ENCODE measurements at places on chromosomes 7 and 10.

GRCh38 chr7:135193615-135194081 is 17.7 kb downstream of the WDR91 start:
- DNase-seq: no peak

DNA sequence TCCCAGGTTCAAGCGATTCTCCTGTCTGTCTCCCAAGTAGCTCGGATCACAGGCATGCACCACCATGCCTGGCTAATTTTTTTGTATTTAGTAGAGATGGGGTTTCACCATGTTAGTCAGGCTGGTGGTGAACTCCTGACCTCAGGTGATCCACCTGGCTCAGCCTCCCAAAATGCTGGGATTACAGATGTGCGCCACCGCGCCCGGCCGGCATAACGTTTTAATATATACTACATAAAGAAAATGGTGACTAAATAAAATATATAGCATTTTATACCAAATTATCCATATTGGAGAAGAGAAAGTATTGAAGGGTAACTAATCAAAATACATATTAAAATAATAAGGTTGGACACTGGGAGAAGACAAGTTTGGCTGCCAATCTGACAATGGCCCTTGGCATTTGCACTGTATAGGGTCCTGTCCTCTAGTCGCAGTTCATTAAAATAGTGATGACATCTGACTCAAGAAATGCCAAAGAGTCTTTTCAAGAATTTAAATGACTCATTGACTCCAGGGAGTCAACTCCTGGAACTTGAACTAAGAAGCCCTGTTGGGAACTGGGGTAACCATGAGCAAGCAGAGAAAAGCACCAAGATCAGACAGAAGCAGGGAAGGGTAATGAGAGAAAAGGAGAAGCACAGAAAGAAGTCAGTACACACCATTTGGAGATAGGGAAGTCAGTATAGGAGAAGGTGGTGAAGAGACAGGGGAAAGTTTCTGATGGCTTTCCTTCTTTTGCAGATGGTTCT is 91.1 kb downstream of the CH25H start:
- no peak for DNase-seq

DNA sequence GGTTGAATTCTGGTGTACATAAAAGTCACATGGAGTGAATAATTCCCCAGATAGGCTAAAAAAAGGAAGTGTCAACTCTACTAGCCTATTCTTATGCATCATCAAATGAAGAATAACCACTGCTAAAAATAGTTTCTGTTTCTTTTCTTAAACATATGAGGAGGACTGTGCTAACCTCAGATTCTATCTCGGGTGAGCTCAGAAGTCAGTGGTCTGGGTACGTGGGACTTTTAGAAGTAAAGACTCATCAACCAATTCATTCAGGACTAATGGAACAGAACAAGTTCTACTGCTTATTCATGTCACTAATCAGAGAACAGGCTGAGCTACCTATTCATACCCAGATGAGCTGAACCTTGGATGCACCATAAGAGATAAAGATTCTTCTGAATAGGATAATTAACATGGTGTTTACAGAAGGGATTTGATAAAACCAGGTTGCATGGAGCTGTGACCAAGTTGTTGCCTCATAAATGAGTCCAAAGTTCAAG is 9.5 kb upstream of the ASAH2 start:
- DNase-seq: no peak

DNA sequence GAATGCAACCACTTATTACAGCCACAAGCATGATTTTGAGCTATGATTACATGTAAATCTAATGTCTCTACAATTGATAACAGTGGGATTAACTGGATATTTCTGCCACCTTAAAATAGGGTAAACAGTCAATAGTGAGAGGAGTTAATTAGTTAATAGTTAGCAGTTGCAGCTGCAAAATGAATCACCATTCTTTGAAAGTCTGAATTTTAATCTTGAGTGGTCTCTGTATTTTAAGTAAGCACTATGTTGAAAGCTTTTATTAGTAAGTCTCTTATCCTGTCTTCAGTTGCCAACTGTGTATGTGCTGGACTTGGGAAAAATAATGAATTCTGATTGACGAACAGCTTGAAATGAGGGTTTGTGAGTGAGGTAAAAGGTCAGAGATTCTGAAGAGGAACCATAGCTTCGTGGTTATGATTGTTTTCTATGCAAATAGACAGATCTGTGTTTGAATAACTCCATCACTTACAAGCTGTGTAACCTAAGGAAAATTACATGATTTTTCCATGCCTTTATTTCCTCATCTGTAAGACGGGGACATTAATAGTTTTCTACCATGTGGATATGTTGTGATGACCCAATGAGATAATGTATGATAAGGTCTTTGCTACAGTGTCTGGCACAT is 75.2 kb downstream of the RNLS start:
- DNase-seq: no peak

DNA sequence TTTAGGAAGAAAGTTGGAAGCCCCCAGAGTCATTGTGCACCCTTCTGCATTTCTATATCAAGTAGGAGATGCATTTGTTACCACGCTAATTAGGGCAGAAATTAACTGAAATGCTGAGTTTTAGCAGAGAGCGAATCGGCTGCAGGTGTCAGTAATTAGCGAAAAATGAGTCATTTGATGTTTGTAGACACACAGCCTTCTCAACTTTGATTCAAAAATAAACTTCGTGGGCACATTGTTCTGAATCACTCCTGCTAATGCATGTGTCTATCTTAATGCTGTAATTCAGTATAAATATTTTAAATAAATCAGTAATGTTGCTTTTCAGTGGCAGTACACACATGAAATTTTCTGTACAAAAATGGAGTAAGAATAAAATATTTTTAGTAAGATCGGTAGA is 109.5 kb upstream of the CARD11 start:
- no peak for DNase-seq

- no peak for DNase-seq
These were observed 52.7 kb downstream of the DENND11 start for GRCh38 chr7:141649137-141649864.

GRCh38 chr10:103459615-103460014 is 915 bp upstream of the CALHM1 start:
- no peak for DNase-seq

DNA sequence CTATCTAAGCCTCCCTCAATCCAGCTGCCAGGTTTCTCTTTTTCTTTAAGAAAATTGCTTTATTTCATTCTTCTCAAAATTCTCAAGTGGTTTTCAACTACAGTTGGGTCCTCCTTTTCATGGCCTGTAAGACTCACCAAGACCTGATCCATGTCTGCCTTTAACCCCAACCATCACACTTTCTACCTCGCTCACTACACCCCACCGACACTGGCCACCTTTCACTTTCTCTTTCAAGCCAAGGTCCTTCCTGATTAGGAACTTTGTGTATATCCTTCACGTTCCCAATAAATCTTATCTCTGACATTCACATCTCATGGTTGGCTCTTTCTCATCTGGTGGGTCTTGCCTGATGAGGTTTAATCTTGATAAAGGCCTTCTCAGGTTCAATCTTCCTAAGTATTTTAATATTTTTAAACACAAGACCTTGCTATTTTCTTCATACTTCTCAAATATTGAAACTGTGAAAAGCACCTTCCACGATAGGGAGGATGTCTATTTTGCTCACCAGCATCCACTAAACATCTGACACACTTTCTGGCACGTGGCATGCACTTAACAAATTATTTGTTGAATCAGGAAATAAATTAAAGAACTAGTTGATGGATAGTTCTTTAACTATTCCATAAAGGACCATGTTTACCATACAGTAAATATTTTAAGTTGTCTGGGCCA is 624.8 kb downstream of the GRID1 start:
- DNase-seq: no peak

- no peak for DNase-seq
These were observed 23.5 kb downstream of the SGCE start for GRCh38 chr7:94632338-94633013.

GRCh38 chr10:7412928-7413282 is 2.1 kb upstream of the SFMBT2 start:
- no peak for DNase-seq

GRCh38 chr7:81005254-81005653 is 86.4 kb upstream of the SEMA3C start:
- DNase-seq: no peak

DNA sequence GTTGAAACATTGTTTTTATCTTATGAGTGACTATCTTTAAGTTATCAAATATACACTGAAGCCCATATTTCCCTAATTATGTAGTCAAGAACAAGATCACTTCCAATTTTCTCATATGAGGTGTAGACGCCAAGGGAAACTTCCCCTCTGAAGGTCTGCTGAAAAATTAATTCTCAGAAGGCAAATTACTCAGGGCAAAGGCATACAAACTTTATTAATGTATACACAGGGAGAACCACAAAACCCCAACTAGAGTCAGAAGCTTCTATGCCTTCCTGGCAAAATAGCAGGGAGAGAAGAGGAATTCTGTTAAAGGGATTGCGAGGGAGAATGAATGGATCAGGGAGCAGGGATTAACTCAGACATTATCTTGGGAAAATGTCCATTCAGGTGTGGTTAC is 83.4 kb downstream of the DOCK4 start:
- DNase-seq: no peak

- no peak for DNase-seq
These were observed 4.6 kb downstream of the NKX2-3 start for GRCh38 chr10:99537086-99537988.

DNA sequence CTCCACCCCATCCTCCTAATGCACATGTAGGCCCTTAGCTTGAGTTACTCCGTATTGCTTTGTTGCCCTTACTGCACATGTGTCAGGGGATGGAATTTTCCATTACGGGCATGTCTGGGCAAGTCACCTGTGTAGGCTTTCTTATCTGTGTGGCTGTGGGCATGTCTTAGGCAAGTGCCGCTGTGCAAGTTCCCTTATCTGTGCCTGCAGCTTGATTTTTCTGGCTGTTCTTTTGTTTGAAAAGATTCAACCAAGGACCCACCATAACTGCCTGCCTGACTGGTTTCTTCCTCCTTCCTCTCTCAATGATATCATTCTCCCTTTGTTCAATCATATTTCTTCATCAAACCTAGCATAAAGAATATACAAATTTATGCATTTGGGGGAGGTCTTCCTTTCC is 88.5 kb downstream of the AKR1D1 start:
- no peak for DNase-seq

DNA sequence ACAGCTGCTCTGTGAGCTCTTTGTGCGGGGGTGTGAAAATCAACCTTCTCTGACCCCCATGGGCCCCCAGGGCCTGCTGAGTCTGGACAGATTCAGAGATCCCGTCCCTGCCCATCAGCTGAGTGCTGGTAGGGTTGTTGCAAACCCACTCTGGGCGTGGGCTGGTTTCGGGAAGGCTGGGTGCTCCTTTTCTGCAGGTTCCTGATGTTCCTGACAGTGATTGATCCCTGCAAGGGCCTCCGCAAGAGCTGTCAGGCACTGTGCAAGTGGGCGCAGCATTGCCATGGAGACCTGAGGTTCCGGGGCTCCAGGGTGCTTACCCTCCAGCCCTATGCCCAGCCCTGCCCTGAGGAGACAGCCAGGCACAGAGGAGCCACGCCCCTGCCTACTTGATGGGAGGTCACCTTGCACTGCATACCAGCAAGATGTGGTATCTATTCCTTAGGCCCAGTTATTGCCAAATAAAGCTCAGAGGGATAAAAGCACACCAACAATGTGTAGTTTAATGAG is 44.3 kb upstream of the INPP5A start:
- DNase-seq: no peak

DNA sequence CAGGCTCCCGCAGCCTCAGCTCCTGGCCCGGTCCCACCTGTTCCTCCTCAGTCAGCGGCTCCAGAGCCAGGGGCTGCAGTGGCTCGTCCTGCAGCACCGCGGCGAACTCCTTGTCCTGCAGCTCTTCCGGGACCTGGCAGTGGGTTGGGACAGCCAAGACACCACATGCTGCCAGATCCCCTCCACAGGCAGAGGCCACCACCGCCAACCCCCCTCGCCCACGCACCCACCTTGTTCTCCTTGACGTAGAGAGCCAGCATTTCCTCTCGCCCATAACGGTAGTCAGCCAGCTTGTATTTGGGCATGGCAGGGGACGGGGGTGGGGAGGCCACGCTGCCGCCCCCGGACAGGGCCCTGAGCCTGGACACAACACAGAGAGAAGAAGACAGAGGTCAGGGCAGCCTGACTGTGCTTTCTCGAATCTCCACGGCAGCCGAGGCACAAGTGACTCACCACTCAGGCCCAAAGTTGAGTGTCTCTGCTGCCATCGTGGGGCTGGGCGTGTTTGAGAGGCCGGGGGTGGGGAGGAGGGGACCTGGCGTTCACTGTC is 6.2 kb downstream of the GIGYF1 start:
- DNase-seq: no peak

DNA sequence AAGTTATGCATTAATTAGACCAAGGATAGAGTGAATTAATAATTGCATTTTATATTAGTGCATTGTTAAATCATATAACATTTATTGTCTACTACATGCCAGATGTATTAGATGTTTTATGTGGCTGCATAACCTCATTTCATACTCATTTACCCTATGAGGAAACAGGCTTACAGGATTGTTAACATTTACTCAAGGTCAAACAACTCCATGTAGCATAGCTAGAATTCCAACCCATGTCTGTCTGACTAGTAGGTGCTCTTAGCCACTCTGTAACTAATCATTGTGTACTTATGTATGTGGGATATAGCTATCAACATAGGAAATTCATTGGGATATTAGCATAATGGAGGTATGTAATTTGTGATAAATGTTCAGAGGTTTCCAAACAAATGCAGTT is 46.3 kb downstream of the PHYHIPL start:
- DNase-seq: no peak

GRCh38 chr10:52451817-52452216 is 137.7 kb downstream of the DKK1 start:
- no peak for DNase-seq

GRCh38 chr10:124313374-124313773 is 105.3 kb downstream of the OAT start:
- no peak for DNase-seq

- no peak for DNase-seq
These were observed 588.6 kb upstream of the LRRTM3 start for GRCh38 chr10:66337211-66337610.

GRCh38 chr10:15181576-15182156 is 13.2 kb upstream of the NMT2 start:
- DNase-seq: no peak

DNA sequence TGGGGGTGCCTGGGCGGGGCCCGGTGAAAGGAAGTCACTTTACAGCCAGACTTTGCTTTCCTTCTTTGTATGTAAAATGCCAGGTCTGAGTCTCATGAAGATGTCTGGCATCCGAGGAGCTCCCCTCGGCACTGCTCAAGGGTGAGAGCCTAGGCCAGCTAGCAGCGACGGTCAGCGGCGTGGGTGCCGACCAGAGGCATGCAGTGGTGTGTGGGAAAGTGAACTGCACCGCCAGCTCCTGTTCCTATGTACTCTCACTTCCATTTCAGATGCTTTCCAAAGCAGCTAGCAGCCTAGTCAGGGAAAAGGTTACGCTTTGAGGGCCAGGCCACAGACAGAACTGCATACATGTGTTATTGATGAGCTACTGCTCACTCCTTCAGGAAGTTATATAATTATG is 172.8 kb downstream of the ZMYND11 start:
- no peak for DNase-seq

DNA sequence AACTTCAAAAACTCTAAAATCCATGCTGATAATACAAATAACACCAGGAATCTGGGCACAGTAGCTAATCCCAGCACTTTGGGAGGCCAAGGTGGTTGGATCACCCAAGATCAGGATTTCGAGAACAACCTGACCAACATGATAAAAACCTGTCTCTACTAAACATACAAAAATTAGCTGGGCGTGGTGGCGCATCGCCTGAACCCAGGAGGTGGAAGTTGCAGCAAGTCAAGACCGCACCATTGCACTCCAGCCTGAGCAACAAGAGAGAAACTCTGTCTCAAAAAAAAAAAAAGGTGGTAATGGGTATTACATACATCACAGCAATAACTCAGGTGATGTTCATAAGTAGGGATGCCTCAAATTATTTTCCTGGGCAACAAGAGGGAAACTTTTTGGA is 315.0 kb upstream of the MEOX2 start:
- no peak for DNase-seq

Data from stimulated activated CD8-positive, alpha-beta memory T cell treated with anti-CD3 and anti-CD28 coated beads, Interleukin-7, amount 100 ng/mL, for 1 hour (primary cell).